K562 (cell line): ENCODE measurements at places on chromosomes 5 and 9. TPM values are rescaled to one million over a fixed set of nuclear protein-coding genes. Genes with fewer than 3 reads are reported as not detected.

GRCh38 chr9:8734760-8735159, 935.2 kb upstream of the DMAC1 start:
- DNase-seq: no peak

GRCh38 chr5:75260708-75261107, 24.0 kb upstream of the ANKRD31 start:
- no peak for DNase-seq

- no peak for DNase-seq
These were observed 176.2 kb downstream of the DMRTA1 start for GRCh38 chr9:22622815-22623214.

SPINK6 gene
- total RNA-seq: not detected in 2 replicates

DNA sequence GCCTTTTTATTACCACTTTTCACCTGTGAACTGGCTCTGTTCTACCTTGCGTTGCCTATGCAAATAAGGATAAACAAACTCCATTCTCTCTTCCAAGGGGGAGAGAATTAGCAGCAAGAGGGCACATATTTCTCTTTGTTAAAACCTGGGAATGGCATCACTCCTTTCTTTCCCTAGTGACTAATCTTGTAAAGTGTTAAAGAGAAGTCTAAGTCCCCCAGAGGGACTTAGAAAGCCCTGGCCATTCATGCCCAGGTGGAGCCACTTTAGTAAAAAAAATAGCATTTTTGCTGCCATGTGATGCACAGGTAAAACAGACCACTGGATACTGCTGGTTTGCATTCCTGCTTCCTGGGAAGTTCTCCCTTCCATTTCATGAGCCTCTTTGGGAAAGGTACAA, 148.4 kb downstream of the MAN2A1 start:
- DNase-seq: no peak

NEUROG1 gene
- total RNA-seq: not detected in 2 replicates

ZNF879 gene
- 0.18 and 0.63 TPM in 2 replicates for total RNA-seq

NOXA1 gene
- 0.63 and 1.2 TPM in 2 replicates for total RNA-seq

DNA sequence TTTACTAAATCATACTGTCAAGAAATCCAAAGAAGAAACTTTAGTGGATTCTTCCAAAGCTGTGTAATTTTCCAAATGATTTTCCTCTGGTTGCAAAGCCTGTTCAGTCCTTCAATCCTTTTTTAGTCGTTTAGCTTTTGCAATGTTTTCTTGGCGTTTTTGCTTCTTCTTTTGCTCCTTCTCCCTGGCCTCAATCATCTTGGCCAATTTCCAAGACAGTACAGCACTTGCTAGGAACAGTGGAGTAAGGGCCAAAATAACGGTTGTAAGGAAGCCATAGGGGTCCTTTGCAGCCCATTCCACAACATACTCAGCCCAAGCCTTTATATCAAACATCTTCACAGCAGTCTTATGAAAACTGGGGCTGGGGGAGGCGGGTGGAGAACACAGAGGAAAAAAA, 2.4 kb downstream of the SMIM15 start:
- no peak for DNase-seq

MACROH2A1 gene
- total RNA-seq: 211 and 235 TPM in 2 replicates

IRX1 gene
- total RNA-seq: not detected in 2 replicates

- no peak for DNase-seq
These were observed 24.3 kb upstream of the PIK3R1 start for GRCh38 chr5:68191083-68191791.
